Regular cardiac myocyte (primary cell): ENCODE measurements at places on chromosomes 13 and 19. TPM values are rescaled to one million over a fixed set of nuclear protein-coding genes. Genes with fewer than 3 reads are reported as not detected.

Gene ZIC2
- total RNA-seq, result not detected in 2 replicates

Gene KRTDAP
- not detected in 2 replicates for total RNA-seq

Gene ZNF763
- total RNA-seq, result 1.2 and 2.8 TPM in 2 replicates

Gene KLK6
- not detected in 2 replicates for total RNA-seq

Gene TMEM91
- total RNA-seq, result 4.2 and 9.9 TPM in 2 replicates

Gene TICAM1
- 1.9 and 2.3 TPM in 2 replicates for total RNA-seq

Gene VMAC
- total RNA-seq, result 2.5 and 5.4 TPM in 2 replicates

Gene ZNF497
- 0.58 and 1.1 TPM in 2 replicates for total RNA-seq

Gene GPR183
- total RNA-seq, result 0.19 and 0.28 TPM in 2 replicates

Gene HDGFL2
- 38.6 and 69.4 TPM in 2 replicates for total RNA-seq

Gene OR7A17
- not detected in 2 replicates for total RNA-seq

Gene KIR3DL2
- total RNA-seq, result not detected in 2 replicates

Gene PRDX2
- 184 and 196 TPM in 2 replicates for total RNA-seq

Gene TIMM29
- total RNA-seq, result 29.3 and 41.4 TPM in 2 replicates

Gene CBY2
- total RNA-seq, result not detected in 2 replicates

Gene GZMM
- 0.28 TPM in 1 of 2 replicates, not detected in the other for total RNA-seq

Gene CCNA1
- 11.3 and 12.8 TPM in 2 replicates for total RNA-seq

Gene USHBP1
- under 0.01 and 0.28 TPM in 2 replicates for total RNA-seq

Gene FLT1
- 0.77 and 2.8 TPM in 2 replicates for total RNA-seq

Gene DLEU7
- total RNA-seq, result under 0.01 TPM in 1 of 2 replicates, not detected in the other

Gene CYP2F1
- under 0.01 TPM in 1 of 2 replicates, not detected in the other for total RNA-seq

Gene ZNF540
- 0.19 and 2.3 TPM in 2 replicates for total RNA-seq

Gene ETV2
- 0.19 and 0.28 TPM in 2 replicates for total RNA-seq

Gene LRRC8E
- total RNA-seq, result 2.3 and 2.8 TPM in 2 replicates

Gene PPP5C
- total RNA-seq, result 33.0 and 79.9 TPM in 2 replicates

Gene C19orf85
- total RNA-seq, result not detected in 2 replicates

Gene VSTM1
- not detected in 2 replicates for total RNA-seq

Gene PRTN3
- total RNA-seq, result not detected in 2 replicates

Gene ZNF554
- total RNA-seq, result 1.9 and 6.5 TPM in 2 replicates

Gene GRIK5
- total RNA-seq, result 0.19 and 0.28 TPM in 2 replicates

Gene KLK3
- not detected in 2 replicates for total RNA-seq

Gene RRAS
- 60.8 and 71.9 TPM in 2 replicates for total RNA-seq

Gene FCER2
- not detected in 2 replicates for total RNA-seq

Gene ERCC2
- total RNA-seq, result 28.5 and 50.2 TPM in 2 replicates

Gene CYP2A7
- total RNA-seq, result not detected in 2 replicates

Gene TNFSF13B
- total RNA-seq, result 2.3 and 6.2 TPM in 2 replicates

Gene TSKS
- total RNA-seq, result 0.28 and 0.38 TPM in 2 replicates

Gene ZNF443
- 3.7 and 3.8 TPM in 2 replicates for total RNA-seq

Gene S1PR4
- total RNA-seq, result not detected in 2 replicates

Gene ZNF417
- total RNA-seq, result 19.6 and 24.5 TPM in 2 replicates

Gene JAK3
- 3.1 and 3.9 TPM in 2 replicates for total RNA-seq

Gene UBL5
- total RNA-seq, result 357 and 386 TPM in 2 replicates

Gene CPT1C
- total RNA-seq, result 13.0 and 15.5 TPM in 2 replicates
